ENCODE measurements at places on chromosomes 6 and 20.

DNA sequence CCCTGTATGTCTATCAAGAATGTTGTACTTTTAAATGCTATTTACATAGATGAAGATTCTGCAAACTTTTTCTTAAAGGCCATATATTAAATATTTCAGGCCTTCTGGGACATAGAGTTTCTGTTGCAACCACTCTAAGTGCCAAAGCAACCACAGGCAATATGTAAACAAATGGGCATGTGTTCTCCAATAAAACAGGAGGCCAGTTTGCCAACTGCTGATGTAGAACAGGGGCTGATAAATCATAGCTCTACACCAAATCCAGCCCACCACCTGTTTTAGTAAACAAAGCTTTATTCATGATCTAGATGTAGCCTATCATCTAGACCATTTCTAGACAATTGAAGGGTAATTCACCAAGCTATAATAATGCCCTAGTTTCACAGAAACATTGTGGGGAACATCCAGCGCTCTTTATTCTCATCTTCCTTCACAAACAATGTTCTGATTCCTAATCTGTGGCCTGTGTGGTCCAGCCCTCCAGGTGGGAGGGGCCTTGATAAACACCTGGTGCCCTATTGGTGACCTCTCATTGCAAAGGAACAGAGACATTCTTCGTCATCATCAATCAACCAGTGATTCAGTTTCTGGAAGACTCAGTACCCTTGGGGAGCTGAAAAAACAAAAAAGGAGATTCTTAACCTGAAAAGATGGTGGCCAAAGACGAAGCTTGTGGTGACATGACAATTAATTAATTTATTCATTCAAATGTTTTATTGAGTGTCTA, 80.2 kb downstream of the PREP start:
- DNase-seq = no peak

DNA sequence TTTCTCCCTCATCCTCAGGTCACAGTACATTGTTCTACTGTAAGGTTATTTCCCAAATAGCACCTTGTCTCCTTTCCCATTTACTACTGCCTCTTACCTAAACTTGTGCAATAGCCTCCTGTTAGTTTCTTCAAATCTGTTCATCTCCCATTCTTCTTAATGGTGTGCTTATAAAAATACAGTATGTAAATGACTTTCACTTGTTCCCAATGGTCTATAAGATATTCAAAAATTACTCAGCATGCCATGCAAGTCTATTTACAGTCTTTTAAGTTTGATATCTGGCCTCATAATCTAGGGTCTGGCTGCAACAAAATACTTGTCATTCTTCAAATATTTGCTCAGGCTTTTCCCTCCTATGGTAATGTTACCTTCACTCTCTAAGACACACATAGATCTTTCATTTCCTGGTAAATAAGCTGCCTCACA, 31.5 kb upstream of the RHAG start:
- no peak for DNase-seq

GRCh38 chr20:34859826-34860545, 12.7 kb downstream of the GGT7 start:
- no peak for DNase-seq

DNA sequence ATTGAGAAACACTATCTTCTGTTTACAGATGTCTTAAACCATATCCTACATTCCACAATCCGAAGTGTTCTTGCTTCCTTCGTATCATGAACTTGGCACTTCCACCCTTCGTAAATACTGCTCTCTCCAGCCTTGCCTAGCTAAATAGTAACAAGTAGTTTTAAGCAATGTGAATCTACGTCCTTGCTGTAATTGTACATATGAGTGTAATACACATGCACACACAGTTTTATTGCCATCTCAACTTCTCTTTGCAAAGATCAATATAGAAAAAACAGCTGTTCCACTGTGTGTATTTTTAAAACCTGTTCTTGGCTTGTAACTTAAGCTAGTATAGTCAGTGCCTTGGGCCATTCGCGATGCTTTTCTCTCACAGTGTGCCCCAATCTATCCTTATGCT, 1524.7 kb downstream of the GRIK2 start:
- DNase-seq = no peak

DNA sequence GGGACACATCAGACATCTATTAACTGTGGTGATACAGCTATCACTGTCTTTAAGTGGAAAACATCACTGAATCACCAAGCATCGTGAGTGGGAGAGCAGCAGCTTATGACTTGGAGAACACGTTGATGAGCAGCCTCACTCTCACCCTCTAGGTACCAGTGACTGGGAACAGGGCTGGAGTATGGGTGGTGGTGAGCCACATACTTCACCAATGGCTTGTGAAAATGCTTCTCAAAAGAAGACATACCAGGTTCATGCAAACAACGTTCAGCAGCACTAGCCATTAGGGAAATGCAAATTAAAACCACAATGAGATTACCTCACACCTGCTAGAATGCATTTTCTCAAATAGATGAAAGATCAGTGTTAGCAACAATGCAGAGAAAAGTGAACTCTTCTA, 25.3 kb downstream of the SNX5 start:
- no peak for DNase-seq

DNA sequence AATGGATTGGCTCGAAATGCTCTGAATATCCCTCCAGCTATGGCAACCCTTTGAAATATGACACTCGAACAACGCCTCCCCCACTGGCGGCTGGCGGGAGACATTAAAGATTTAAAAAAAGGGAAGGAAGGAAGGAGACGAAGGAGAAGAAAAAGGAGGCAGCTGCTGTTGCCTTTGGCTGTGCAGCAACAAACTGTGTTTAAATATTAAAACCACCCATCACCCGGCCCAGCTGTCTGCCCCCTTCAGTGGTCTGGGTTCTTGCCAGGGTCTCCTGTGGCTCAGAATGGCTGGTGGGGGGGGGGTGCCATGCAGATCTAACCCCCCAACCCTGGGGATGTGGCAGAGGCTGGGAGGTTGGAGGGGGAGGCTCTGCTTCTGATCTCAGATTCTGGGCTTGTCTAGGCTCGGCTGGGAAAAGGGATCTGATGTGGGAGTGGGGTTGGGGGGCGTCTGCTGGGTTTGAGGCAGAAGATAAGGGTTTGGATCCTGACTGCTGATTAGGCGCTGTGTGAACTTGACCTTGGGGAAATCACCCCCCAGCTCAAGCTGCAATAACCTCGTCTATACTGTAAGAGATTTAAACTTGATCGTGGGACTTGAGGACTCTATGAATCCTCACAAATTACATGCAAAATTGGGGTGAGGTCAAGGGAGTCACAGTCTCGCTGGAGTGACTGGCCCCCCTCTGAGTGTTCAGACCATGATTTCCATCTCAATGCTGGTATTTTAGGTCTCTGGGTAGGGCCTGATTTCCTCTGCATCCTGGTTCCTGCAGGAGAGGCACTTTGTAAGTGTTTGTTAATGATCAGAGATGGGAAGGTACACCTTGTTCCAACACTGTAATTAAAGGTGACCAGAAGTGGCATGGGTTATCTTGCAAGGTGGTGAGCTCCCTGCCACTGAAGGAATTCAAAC, 40.3 kb upstream of the BLCAP start:
- DNase-seq = no peak

- no peak for DNase-seq
These were observed 72.9 kb upstream of the DTNBP1 start for GRCh38 chr6:15735567-15736265.

- no peak for DNase-seq
These were observed 94.1 kb downstream of the MAN1A1 start for GRCh38 chr6:119255492-119255891.

DNA sequence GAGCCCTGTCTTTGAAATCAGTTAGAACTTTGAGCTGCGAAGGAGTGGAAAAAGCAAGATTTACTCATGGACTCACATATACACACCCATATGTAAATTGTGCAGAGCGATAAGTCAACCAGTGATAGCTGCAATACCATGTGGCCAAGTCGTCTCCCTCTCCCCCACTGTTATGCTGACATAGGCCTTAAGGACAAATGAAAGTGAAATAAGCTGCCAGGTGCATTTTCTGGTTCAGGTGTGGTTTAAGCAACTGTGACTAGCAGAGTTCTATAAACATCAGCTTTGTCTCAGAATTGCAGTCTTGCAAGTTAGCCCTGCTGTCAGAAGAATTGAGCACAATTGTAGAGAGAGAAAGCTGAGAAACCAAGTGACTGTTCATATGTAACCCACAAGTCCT, 9.6 kb downstream of the FAM83B start:
- no peak for DNase-seq

GRCh38 chr6:117007659-117008058, 130.6 kb downstream of the RFX6 start:
- no peak for DNase-seq

DNA sequence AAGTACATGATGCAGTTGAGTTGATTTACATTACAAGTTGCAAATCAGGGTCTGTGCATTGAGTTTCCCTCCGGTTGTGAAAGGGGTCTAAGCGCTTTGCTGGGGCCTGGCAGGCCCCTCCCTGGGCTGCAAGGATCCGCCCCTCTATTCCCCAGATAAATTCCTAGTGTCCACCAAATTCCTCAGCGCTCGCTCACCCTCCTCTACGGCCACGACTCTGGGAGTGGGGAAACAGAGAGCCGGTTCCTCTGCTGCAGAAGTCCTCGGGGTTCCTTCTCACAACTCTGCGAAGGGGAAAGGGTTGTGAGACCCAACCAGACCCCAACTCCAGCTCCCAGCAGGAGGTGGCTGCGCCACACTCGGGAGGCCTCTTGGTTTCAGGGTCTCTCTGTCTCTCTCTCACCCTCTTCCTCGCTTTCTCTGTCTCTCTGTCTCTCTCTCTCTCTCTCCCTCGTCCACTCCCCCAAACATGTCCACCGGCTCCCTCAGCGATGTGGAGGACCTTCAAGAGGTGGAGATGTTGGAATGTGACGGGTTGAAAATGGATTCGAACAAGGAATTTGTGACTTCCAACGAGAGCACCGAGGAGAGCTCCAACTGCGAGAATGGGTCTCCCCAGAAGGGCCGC, at the start of gene TCF21:
Gene TCF21 (plus strand): TSS at position 185 of the 628 bp plus-strand sequence. CDS start 285 bp downstream, at position 470.
- no peak for DNase-seq

DNA sequence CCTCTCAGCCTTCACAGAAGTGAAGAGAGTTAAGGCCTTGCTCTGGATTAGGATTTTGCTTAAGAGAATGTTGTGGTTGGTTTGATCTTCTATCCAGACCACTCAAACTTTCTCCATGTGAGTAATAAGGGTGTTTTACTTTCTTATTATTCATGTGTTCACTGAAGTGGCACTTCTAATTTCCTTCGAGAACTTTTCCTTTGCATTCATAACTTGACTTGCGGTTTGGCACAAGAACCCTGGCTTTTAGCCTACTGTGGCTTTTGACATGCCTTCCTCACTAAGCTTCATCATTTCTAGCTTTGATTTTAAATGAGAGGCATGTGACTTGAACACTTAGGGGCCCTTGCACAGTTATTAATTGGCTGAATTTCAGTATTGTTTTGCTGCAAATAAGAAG, 166.1 kb upstream of the OPRM1 start:
- DNase-seq = no peak

- DNase-seq = no peak
These were observed 66.1 kb downstream of the SYNJ2 start for GRCh38 chr6:158047563-158048323.

DNA sequence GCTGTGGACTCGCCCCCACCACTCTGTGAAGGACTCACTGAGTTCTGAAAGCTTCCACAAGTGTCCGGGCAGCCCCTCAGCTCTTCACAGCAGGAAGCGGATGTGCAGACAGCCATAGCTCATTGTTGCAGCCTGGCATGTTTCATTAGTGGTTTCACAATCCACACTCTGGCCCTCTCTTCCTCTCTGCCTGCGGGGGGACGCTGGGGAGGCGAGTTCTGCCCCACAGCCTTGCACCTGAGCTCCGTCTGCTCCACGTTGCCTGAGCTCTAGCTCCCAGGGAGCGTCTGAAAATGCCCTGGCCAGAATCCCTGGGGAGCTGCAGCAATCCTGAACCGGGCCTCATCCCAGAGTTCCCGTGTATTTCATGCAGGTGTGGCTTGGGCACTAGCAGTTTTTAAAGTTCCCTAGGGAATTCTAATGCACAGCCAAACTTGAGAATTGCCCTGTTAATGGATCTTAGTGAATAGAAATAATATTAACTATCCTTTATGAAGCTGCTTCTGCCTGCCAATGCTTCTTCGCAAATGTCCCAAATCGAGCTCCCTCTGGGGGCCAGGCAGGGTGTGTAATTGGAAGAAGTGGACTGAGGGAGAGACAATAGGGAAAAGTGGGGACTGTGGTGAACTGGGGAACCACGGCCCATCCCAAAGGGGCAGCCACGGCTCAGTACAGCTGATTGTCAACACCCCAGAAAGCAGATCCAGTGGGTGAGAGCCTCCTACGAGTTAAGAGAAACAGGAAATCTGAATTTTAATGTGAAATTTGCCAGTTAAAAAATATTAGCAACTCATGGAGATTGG, 51.5 kb downstream of the CTCFL start:
- no peak for DNase-seq
